Kasumi-1 (cell line): ENCODE measurements at places on chromosomes 2 and 18.

- no peak for DNase-seq
Observed at GRCh38 chr2:207155516-207156444, 10.0 kb downstream of the KLF7 start.

DNA sequence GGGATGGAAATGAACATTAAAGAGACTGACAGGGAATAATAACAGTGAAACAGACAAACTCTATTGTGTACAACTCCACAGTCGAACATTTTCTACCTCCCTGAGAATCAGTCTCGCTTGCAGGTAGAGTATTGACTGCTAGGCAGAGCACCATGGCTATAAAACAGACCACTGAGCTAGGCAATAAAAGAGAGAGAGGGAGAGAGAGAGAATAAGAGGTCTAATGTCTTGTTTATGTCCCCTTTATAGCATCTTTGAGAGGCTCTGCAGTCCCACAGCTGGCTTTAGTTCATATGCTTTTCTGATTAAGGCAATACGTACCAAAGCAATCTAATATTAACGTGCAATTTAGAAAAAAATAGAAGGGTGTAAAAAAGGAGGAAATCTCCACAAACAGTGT lies 652.6 kb downstream of the NRXN1 start:
- no peak for DNase-seq

DNA sequence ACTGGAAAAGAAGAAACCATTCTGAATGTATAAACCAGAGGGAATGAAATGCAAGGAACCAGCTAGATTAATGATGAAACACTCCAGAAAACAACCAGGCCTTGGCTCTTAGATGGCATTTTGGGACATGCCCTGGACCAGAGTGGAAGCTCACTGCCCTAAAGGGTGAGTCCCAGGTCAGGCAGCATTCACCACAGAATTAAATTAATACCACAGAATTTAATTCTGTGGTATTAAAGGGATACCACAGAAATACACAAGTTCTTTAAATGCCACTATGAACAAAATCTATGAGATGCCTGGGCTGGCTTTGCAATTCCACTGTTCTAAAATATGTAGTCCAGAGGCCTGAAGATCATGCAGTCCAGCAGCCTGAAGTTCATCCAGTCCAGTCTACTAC lies 122.3 kb upstream of the KYNU start:
- DNase-seq: no peak

DNA sequence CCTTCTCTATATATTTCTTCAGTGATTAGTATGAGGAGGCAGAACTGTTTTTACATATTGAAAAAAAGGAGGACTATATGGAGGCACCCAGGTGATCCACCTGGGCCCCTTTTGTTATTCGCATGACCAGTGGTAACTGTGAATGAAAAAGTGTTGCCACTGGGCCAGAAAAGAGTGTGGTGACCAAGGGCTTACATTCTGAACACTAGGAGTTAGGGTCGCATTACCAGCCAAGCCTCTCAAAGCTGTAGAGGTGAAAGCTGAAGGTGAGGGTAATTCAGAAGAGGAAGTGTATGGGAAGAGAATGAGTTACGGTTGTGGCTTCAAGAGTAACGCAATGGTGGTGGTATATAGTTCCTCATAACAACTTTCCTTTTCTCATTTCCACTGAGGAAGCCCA lies 487.6 kb downstream of the TMEM182 start:
- DNase-seq: no peak

DNA sequence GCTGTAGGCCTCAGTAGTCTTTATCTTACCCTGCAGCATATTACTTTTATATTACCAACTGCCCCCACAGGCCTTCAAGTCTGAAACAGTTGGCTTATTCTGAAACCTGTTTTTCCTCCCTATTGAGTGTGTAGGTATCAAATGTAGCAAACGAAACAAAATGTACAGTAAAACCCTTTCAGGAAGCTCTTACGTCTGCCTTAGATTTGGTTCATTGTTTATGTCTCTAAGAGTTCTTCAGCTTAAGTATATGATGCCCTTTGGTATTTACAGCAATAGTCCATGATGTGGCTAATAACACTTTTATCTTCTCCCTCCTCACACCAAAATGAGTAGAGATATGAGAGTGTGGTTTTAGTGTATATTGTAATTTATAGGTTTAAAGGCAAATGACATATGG lies 108.8 kb downstream of the DOCK10 start:
- DNase-seq: no peak

- no peak for DNase-seq
Observed at GRCh38 chr2:28543316-28544035, 47.6 kb downstream of the PLB1 start.

DNA sequence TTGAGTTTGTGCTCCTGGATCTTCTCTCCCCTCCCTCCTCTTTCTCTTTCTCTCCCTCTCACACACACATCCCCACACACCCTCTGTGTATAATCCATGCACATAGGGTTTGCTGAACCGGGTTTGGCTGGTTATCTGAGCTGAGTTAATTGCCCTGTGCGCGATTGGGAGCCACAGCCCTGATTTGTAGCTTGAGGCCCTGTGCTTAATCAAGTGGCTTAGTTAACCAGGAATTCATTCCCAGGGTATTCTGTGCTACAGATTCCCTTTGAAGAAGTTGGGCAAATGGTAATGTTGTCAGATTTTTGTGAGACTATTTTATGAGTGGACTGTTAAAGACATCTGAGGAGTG lies 6.2 kb downstream of the PARD3B start:
- no peak for DNase-seq

- DNase-seq: no peak
Observed at GRCh38 chr2:133480707-133481429, 87.4 kb downstream of the NCKAP5 start.

GRCh38 chr2:238425979-238426567 lies 654 bp upstream of the ASB1 start:
- no peak for DNase-seq

GRCh38 chr2:70532244-70532935 lies 21.2 kb downstream of the TGFA start:
- DNase-seq: no peak

DNA sequence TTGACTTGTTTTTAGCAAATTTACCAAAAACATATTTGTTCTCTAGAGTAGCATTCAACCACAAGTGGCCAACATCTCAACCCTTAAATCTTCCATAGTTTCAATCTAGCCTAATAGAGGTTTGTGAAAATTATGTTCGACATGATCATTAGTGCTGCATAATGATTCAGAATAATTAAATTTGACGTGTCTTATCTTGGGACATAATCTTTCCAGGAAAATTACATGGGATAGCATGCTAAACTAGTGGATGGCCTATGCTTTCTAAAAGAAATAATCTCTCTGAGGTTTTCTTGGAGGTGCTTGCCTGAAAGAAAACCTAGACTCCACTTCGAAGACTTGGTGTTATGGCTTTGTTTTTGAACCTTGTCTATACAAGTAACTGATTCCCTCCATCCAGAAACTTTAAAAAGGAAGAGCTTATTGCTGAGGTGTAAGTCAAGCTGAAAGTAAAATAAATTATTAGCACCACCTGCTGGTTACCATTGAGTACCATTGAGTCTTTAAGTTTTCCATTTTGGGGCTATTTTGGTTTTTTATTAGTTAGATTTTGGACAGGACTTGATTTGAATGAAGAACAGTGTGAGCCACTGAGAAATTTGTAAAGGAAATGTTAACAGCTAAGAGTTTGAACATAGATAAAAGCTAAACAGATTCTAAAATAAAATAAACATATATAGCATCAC lies 32.7 kb downstream of the COX7A2L start:
- DNase-seq: peak; percentile 69

GRCh38 chr2:224968051-224968450 lies 74.2 kb downstream of the DOCK10 start:
- no peak for DNase-seq

DNA sequence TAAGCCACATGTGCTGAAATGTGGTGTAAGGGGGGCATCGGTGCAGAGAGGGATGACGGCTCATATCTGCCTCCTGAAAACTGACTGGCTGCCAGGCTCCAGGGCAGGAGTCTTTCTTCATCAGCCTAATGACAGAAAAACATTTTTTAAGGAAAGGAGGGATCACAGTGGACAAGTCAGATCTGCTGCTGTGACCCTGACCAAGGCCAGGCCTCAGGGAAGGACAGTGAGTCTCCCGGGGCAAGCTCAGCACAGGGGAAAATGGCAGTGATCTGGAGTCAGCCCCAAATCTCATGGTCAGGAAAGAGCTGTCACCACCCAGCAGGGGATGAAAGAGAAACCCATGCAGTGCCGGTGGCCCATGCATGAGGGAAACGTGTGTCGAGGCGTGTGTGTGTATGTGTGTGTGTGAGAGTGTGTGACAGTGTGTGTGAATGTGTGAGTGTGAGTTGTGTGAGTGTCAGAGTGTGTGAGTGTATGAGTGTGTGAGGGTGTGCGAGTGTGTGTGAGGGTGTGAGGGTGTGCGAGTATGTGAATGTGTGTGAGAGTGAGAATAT lies 134.5 kb downstream of the INHBB start:
- no peak for DNase-seq

DNA sequence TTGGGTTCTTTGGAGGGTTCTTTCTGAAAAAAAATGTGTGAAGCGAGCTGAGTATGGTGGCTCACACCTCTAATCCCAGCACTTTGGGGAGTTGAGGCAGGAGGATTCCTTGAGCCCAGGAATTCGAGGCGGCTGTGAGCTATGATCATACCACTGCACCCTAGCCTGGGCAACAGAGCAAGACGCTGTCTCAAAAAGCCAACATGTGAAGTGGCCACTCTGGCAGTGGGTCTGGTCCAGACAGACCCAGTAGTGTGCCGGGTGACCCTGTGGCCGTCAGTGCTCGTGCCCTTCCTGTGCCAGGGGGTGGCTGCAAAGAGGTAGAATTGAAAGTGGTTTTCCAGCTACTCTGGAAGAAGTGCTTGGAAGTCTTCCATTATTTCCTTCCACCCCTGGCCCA lies 11.6 kb downstream of the KLF11 start:
- DNase-seq: no peak

DNA sequence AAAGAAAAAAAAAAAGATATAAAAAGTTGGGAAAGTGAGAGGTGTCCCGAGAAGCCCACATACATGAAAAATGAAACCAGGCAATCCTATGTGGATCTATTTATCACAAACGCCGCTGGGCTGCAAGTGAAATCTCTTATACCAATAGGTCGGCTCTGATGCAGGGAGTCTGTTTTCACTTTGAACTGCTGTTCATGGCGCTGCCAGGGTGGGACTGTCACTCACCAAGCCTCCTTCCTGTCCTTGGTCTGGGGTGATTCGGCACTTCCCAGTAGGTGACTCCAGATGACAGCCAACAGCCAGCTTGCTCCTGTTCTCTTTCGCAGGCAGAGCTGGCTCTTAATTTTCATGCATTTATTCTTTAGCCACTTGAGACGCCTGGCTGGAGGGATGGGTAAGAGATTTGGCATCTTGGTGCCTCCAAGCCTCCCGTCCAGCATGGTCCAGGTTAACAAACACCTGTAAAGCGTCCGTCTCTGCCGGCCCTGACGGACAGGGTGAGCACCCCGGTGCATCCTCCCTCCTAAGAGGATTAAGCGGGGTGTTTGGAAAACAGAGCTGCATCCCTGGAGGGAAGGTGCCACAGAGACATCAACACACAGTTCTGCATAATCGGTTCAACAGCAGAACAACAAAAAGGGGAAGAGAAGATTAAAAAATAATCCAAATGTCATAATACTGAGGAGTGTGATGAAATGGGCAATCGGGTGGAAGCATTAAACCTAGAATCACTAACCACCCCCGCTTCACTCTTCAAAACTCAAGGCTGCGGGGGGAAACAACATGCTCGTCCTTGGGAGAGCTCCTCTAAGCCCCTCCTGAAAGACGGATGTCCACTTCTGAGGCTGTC lies 58.7 kb downstream of the STEAP3 start:
- peak; percentile 7 for DNase-seq

DNA sequence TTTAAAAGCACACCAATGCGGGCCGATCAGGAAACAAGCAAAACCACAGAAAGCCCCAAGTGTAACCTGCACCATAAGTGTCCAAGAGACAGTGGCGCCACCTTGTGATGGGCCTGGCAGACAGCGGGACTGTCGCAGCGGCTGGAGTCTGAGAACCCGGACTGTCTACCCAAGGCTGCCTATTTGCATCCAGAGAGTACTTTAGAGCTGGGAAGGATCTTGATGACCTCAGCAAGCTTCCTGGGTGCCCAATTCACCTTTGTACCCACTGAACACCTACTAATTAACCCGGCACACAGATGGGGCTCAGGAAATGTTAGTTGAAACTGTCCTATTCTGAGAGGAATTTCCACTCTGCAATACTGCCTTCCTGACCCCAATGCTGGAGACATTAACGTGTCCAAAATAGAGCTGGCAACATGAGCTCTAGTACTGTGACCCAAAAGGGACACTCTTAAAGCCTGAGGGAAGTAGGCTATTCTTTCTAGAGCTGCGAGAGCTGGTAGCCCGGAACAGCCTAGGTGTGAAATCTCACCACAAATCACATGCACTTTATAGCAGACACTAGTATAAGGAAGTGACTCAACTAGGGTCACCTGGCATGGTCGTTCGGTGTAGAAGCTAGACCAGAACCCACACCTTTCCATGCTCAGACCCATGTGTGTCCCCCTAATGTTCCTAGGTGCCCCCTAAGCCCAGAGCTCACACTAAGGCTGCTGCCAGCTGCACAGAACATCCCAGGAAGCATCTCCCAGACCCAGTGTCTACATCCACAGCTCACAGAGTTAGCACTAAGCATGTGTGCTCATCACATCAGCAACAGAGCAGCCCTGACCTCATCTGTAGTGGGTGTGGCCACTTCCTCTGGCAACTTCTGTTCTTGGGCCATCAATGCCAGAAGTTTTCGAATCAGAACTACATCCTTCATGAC lies 25.4 kb downstream of the POLR1A start:
- peak; percentile 84 for DNase-seq

- no peak for DNase-seq
Observed at GRCh38 chr18:43078478-43079092, 36.9 kb downstream of the RIT2 start.

DNA sequence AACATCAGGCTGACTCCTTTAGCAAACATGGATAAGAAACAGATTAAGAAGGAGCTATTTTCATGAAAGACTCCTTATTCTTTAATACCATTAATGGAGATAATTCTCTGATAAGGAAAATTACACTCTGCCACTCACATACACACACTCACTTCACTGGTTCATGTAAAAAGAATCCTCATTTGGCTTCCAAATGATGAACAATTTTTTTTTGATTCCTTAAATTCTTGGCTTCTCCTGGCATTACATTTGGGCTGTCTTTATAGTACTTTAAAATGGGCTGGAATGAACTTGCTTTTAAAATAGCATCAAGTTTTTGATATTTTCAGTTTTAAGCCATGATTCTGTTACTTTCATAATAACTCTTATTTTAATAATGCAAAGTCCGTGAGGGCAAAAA lies 328.6 kb downstream of the SLC8A1 start:
- DNase-seq: no peak

- DNase-seq: peak; percentile 33
Observed at GRCh38 chr2:226701052-226701451, 98.6 kb downstream of the IRS1 start.

- DNase-seq: no peak
Observed at GRCh38 chr2:127408807-127409099, 9.5 kb upstream of the PROC start.

DNA sequence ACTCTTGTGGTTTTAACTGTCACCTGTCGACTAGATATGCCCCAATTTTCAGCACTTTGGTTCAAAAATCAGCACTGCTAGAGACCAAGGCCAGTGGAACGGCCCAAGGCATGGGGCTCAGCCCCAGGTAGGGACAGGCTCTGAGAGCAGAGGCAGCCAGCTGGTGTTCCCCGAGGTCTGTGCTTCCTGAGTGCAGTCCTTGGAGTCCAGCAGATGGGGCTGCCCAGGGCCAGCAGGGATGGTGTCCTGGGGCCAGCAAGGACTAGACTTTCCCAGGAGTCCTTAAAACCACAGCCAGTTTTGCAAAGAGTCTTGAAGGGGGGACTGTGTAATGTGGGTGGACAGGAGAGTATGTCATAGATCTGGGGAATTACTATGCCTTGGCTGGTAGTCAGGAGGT lies 56.3 kb downstream of the POMC start:
- no peak for DNase-seq

GRCh38 chr2:237754182-237754581 lies 44.4 kb upstream of the RBM44 start:
- no peak for DNase-seq
